ENCODE measurements at places on chromosomes 12 and 14.

DNA sequence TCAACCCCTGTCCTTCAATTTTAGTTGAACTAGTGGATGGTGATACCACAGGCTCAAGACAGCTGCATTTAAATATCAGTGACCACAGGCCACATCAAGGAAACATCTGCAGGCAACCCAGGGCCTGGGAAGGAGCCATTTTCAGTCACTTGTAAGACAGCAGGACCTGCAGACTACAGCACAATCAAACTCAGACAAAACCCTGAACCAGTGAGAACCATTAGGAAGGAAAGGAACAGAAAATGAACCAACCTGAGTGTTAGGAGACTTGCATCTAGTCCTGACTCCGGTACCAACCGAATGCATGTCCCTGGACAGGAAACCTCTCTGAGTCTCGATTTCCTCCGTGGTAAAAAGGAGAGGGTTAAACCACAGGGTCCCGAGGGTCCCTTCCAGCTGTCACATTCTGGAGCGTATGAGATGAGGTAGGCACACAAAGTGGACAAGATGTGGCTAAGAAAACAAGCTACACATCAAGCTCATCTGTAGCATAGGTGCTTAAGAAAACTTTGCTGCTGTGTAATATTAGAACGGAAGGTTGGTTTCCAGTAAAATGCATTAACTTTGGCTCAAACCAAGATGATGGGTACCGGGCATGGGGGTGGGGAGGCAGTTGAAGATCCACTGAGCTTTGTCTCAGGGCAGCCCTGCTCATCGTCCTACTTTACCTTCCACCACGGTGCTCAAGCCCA lies 1.6 kb upstream of the CDKN1B start:
- peak; percentile 49 for DNase-seq

DNA sequence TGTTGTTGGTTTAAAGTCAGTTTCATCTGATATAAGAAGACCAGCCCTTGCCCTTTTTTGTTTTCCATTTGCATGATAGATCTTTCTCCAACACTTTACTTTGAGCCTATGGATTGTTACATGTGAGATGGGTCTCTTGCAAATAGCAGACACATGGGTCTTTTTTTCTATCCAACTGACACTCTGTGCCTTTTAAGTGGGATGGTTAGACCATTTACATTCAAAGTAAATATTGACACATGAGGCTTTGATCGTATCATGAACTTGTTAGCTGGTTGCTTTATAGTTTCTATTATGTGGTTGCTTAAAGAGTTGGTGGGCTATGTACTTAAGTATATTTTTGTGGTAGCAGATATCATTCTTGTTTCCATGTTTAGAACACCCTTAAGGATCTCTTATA lies 213.4 kb upstream of the G2E3 start:
- no peak for DNase-seq

DNA sequence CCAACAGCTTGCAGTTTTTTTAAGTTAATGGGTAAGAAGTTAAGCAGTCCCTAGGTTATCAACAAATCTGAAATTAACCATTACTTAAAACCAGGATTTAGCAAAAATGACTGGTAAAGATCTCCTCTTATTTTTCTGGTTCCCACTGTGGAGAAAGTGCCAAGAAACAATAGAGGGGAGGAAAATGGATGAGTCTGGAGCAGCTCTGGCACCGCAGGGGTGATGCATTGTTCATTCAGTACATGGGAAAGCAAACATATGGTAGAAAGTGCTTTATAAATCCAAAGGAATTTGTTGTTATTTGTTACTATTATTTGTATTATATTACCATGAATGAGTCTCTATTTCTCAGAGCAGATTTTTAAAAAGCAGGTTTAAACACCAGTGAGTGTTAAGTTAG lies 92.2 kb downstream of the DYRK2 start:
- DNase-seq: no peak

GRCh38 chr12:118498171-118498570 lies 121.8 kb downstream of the SUDS3 start:
- no peak for DNase-seq

DNA sequence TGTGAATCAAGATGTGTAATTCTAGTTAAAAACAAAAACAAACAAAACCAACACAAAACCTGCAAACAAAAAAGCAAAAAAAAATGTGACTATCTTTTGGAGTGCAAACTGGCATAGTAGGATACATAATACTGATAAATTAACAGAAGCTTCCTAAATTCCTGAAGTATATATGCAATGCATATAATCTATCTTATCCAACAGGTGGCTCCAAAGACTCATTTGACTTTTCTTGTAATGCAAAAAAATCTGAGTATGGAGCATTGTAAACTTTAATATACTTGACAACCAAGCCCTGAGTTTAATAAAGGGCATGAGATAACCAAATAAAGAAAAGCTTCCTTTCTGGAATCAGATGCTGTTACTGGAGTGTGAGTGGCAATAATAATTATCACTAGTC lies 1003.6 kb downstream of the FSCB start:
- no peak for DNase-seq

GRCh38 chr12:31215518-31216232 lies 110.3 kb downstream of the SINHCAF start:
- no peak for DNase-seq

DNA sequence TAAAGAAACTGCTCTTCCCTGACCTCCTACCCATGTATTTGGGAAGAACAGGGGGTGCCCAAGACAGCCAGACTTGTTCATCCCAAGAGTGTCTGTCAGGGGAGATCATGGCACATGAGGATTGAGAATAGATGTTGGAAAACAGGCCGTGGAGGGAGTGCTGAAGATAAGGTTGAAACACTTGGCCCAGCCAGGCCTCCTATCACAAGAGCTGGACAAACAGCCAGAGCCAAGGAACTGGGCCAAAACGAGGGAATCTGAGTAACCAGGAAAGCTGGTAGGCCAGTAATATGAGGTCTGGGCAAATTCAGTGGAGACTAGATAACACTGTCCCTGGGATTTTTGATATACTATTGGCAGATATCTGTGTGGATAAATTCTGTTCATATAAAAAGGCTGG lies 161.7 kb downstream of the TMX1 start:
- no peak for DNase-seq

GRCh38 chr12:43551971-43552559 lies at the start of gene ADAMTS20:
Gene ADAMTS20, minus strand, starts transcription at chr12:43552203. Its CDS starts 282 bp downstream, at chr12:43551921.
- no peak for DNase-seq

GRCh38 chr12:112988224-112988623 lies 9.9 kb downstream of the OAS2 start:
- no peak for DNase-seq

- no peak for DNase-seq
Observed at GRCh38 chr12:98807187-98807586, 162.1 kb downstream of the APAF1 start.

DNA sequence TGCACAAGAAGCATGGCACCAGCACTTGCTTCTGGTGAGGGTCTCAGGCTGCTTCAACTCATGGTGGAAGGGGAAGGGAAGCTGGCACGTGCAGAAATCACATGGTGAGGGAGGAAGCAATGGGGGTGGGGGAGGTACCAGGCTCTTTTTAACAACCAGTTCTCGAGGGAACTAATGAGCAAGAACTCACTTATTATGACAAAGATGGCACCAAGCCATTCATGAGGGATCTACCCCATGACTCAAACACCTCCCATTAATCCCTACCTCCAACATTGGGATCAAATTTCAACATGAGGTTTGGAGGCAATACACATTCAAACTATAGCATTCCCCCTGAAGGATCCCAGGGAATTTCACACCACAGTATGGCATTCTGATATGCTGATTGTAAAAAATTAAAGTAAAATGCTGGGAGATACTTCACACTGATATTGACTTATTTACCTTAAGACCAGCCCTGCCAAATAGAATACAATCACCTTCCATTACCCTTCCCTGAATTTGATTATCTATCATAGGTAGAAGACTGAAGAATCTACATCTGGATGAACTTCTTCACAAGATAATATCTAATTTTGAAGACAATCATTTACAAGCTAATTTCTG lies 201.7 kb upstream of the PLXNC1 start:
- no peak for DNase-seq

Data from activated CD4-positive, CD25-positive, alpha-beta regulatory T cell treated with anti-CD3 and anti-CD28 coated beads, Interleukin-2, amount 50 U/mL, for 72 hours (primary cell).